Left lung (tissue), 14 donors: ENCODE measurements at places on chromosomes 7 and 10. TPM values are rescaled to one million over a fixed set of nuclear protein-coding genes. Genes with fewer than 3 reads are reported as not detected.

Gene ASB4
- total RNA-seq = 0.29 TPM

Gene AKR1C4
- not detected for total RNA-seq

Gene MYL7
- 1.5 TPM for total RNA-seq

Gene ASIC3
- 3.5 TPM for total RNA-seq

Gene RHOBTB1
- total RNA-seq = 16.3 TPM

Gene CRTAC1
- total RNA-seq = 12.9 TPM

Gene LRRC4
- 5.7 TPM for total RNA-seq

Gene TRUB1
- total RNA-seq = 14.7 TPM

Gene CUZD1
- 0.76 TPM for total RNA-seq

Gene CRYGN
- not detected for total RNA-seq

DNA sequence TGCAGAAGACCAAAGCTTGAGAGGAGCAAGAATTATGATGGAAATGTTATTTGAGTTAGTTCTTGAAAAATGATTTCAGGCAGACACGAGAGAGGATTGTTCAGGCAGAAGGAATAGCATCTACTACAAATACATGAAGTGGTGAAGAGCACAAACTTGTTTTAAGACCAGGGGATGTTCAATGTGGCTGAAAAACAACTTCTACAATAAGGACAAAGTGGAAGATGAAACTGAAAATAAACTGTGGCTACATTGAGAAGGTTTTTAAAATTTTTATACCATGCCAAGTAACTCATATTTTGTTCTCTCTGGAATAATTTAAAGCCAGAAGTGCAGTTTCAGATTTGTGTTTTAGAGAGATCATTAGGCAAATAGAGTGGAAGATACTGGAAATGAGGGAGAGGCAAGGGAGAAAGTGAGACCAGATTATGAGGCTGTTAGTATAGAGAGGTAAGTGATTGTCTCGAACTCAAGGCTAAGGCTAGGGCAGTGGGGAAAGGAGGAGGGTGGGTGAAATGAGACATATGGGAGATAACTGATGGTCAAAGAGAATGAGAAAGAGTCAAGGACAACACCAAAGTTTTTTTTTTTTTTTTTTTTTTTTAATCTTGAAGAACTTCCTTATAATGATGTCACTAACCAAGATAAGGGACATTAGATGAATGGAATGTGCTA is 115.4 kb downstream of the MDFIC start:
- H3K4me3 ChIP-seq = no peak overlapping the region
- H3K27me3 ChIP-seq = no peaks in the 10 kb centered on the region
- no peaks in the 10 kb centered on the region for H3K36me3 ChIP-seq
- no peak overlapping the region for H3K27ac ChIP-seq

DNA sequence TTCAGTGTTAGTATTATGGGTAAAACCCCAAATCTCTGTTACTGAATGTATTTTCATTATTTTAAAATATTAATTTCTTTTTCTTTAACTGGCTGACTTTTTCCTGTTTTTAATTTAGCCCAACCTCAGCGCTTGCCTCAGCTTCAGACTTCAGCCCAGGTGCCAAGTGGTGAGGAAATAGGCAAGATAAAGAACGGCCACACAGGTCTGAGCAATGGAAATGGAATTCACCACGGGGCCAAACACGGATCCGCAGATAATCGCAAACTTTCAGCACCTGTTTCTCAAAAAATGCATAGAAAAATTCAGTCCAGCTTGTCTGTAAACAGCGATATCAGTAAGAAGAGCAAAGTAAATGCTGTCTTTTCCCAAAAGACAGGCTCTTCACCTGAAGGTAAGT is 57.5 kb downstream of the MDFIC start:
- H3K4me3 ChIP-seq = no peak overlapping the region
- peaks cover 24% of the 10 kb centered on the region for H3K4me1 ChIP-seq
- peak; percentile 44 for DNase-seq
- H3K27ac ChIP-seq = peak overlapping the region; percentile 34

DNA sequence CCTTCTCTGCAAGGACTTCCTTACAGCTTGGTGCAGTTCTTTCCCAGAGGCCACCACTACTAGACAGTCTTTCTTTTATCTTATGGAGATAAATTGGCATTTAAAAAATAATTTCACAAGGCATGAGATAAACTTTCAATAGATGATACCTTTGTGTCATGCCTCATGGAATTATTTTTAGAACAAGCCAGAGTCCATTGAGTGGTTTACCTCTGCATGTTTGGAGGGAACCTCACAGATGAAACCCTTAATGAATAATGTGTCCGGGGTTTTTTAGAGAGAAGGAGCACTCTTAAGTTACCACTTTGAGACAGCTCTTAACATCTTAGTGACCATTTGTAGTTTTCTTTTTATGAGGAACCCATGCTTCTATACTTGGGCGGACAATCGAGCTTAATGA is 17.2 kb downstream of the NODAL start:
- H3K36me3 ChIP-seq = no peaks in the 10 kb centered on the region
- H3K27ac ChIP-seq = no peak overlapping the region
- H3K4me3 ChIP-seq = no peak overlapping the region
- H3K27me3 ChIP-seq = no peaks in the 10 kb centered on the region
- DNase-seq = no peak
- H3K4me1 ChIP-seq = no peaks in the 10 kb centered on the region

DNA sequence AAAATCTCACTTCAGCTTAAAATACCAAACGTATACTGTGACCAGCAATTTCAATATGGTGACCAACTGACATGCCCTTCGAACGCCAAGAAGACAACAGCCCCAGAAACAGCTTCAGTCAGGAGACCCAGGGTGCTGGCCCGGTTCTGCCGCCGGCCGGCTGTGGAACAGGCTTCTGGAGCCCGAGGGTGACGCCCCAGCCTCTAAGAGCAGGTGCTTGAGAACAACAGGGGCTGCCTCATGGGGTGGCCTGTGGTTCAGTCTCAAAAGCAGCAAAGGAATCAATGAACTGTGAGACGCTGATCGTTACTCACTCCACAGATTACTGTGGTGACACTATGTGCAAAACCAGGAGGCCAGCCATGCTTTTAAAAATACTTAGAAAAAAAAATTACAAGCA is 17.3 kb downstream of the GPER1 start:
- H3K36me3 ChIP-seq = no peaks in the 10 kb centered on the region
- no peaks in the 10 kb centered on the region for H3K27me3 ChIP-seq
- H3K4me3 ChIP-seq = no peak overlapping the region
- H3K27ac ChIP-seq = no peak overlapping the region
- DNase-seq = no peak

- H3K27me3 ChIP-seq = peaks cover 100% of the 10 kb centered on the region
- no peak overlapping the region for H3K4me3 ChIP-seq
- H3K27ac ChIP-seq = no peak overlapping the region
- peak; percentile 2 for DNase-seq
- peaks cover 8% of the 10 kb centered on the region for H3K4me1 ChIP-seq
- H3K36me3 ChIP-seq = no peaks in the 10 kb centered on the region
Measured at GRCh38 chr7:27175626-27176523, 1.8 kb upstream of the HOXA10 start.

DNA sequence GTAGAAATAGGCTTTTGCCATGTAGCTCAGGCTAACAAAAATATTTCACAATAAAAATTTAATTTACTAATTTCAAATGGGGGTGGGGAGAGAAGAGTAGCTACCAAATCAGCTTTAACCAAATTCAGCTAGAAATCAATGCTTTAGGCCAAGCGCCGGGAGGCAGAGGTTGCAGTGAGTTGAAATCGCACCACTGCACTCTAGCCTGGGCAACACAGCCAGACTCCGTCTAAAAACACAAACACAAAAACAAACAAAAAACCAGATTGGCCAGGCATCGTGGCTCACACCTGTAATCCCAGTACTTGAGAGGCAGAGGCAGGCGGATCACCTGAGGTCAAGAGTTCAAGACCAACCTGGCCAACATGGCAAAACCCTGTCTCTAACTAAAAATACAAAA is 9.4 kb downstream of the UBE2H start:
- no peak overlapping the region for H3K27ac ChIP-seq
- H3K4me3 ChIP-seq = no peak overlapping the region
- no peaks in the 10 kb centered on the region for H3K27me3 ChIP-seq
- DNase-seq = no peak
- H3K36me3 ChIP-seq = no peaks in the 10 kb centered on the region
- peaks cover 22% of the 10 kb centered on the region for H3K4me1 ChIP-seq

DNA sequence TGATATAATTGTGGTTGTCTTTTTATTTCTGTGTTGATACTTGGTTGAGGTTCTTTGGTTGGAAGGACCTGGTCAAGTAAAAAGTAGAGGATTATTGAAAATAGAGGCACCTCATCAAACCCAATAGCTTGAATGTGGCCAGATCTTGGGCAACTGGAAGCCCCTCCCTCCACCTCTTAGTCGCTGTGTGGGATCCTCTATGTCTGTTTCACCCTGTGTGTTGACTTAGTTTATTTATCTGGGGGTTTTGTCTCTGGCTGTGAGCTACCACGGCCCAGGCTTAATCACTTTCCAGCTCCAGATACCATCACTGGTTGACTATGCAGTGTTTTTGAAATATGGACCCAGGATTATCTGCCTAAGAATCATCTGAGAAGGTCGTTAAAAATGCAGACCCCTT is 58.3 kb downstream of the AP3M1 start:
- H3K27me3 ChIP-seq = no peaks in the 10 kb centered on the region
- H3K4me3 ChIP-seq = no peak overlapping the region
- H3K36me3 ChIP-seq = no peaks in the 10 kb centered on the region
- no peak for DNase-seq
- no peaks in the 10 kb centered on the region for H3K4me1 ChIP-seq

GRCh38 chr10:62744136-62744535 is 60.4 kb upstream of the ADO start:
- H3K36me3 ChIP-seq = no peaks in the 10 kb centered on the region
- H3K27me3 ChIP-seq = no peaks in the 10 kb centered on the region
- H3K27ac ChIP-seq = no peak overlapping the region
- no peak for DNase-seq
- peaks cover 19% of the 10 kb centered on the region for H3K4me1 ChIP-seq
- H3K4me3 ChIP-seq = no peak overlapping the region

- H3K27ac ChIP-seq = no peak overlapping the region
- no peak for DNase-seq
- H3K4me1 ChIP-seq = peaks cover 10% of the 10 kb centered on the region
- H3K4me3 ChIP-seq = no peak overlapping the region
Measured at GRCh38 chr10:79020015-79020491, 48.7 kb upstream of the ZMIZ1 start.

DNA sequence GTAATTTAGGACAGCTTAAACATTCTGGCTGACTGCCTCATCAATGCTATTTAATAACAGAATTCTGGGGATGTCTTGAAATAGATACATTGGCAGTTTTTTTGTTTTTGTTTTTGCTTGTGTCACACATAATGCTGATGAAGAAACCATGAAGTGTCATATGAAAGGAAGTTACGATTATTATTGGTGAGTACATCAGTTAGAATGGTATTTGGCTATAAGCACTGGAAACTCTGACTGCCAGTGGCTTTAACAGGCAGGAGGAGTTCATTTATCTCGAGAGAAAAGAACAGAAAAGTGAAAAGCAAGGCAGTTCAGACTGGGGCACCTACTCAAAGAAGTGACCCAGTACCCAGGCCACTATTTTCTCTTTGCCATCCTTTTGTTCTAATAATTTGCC is 18.1 kb downstream of the LSM8 start:
- no peaks in the 10 kb centered on the region for H3K36me3 ChIP-seq
- no peak overlapping the region for H3K4me3 ChIP-seq
- H3K27ac ChIP-seq = no peak overlapping the region
- H3K4me1 ChIP-seq = no peaks in the 10 kb centered on the region

DNA sequence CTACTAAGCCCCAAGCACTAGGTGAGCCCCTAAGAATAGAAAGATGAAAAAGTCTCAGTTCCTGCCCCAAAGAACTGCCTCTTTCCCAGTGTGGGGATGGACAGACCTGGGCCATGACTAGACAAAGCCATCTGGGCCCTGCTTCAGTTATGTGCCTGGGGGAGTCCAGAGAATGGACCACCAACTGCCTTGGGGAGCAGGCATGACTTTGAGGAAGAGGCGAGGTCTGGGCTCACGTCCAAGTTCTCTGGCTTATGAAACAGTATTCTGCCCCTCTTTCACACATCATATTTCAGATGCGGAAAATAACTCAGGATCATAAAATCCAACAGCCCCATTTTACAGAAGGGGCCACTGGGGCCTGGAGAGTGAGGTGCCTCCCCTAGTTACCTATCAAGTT is 80.3 kb downstream of the PLXNA4 start:
- no peaks in the 10 kb centered on the region for H3K36me3 ChIP-seq
- H3K4me3 ChIP-seq = no peak overlapping the region
- no peak for DNase-seq
- no peaks in the 10 kb centered on the region for H3K27me3 ChIP-seq
- H3K27ac ChIP-seq = no peak overlapping the region
- no peaks in the 10 kb centered on the region for H3K4me1 ChIP-seq

DNA sequence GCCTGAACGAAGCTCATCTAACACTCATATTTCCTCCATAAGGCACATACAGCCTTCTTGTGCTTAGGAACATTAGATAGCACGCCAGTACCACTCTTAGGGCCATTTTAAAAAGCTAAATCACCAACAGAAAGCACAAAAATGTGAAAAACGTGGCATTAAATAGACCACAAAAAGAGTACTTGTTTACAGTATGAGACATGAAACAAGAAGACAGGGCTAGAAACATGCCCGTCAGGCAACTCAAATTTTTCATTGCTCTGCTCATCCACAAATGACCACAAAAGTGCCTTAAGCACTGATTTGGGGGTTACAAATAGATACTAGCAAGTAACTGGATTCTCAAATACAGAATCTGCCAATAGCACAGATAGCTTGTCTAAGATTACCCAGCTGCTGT is 67.8 kb downstream of the ELMO1 start:
- no peak overlapping the region for H3K27ac ChIP-seq
- no peak for DNase-seq
- no peaks in the 10 kb centered on the region for H3K36me3 ChIP-seq
- H3K4me3 ChIP-seq = no peak overlapping the region

GRCh38 chr10:7107285-7107684 is 303.5 kb downstream of the SFMBT2 start:
- no peak overlapping the region for H3K27ac ChIP-seq
- no peaks in the 10 kb centered on the region for H3K36me3 ChIP-seq
- H3K4me1 ChIP-seq = no peaks in the 10 kb centered on the region
- H3K4me3 ChIP-seq = no peak overlapping the region
- DNase-seq = no peak

GRCh38 chr7:2279896-2280295 is 34.3 kb downstream of the SNX8 start:
- no peak for DNase-seq
- peaks cover 8% of the 10 kb centered on the region for H3K4me1 ChIP-seq

DNA sequence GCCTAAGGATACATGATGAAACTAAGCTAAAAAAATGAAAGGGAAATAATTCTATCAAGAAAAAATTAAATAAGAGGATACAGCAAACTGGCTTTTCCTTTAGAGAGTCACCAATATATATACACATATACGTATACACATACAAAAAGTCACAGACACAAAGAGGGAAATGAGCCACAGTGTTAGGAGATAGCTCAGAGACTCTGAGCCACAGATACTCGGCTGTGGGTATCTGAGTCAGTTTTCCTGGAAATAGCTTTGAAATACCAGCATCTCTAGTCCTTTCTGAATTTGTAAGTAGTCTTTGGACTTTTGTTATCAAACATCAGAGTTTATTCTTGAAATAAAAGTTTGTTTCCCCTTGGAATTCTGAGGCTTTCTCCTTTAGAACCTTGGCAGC is 111.8 kb downstream of the TBXAS1 start:
- no peaks in the 10 kb centered on the region for H3K27me3 ChIP-seq
- H3K27ac ChIP-seq = no peak overlapping the region
- H3K4me3 ChIP-seq = no peak overlapping the region
- DNase-seq = no peak
- H3K36me3 ChIP-seq = no peaks in the 10 kb centered on the region

- H3K4me3 ChIP-seq = no peak overlapping the region
- no peaks in the 10 kb centered on the region for H3K36me3 ChIP-seq
- no peak overlapping the region for H3K27ac ChIP-seq
- H3K4me1 ChIP-seq = no peaks in the 10 kb centered on the region
Measured at GRCh38 chr10:110700947-110701616, 56.9 kb downstream of the RBM20 start.

GRCh38 chr10:50627896-50628295 is 4.1 kb upstream of the SGMS1 start:
- DNase-seq = no peak
- H3K4me3 ChIP-seq = no peak overlapping the region
